Activated effector memory CD4-positive, alpha-beta T cell treated with Interleukin-2 at 50 U/mL for 16 hours (primary cell): ENCODE measurements at places on chromosomes 16 and 17.

DNA sequence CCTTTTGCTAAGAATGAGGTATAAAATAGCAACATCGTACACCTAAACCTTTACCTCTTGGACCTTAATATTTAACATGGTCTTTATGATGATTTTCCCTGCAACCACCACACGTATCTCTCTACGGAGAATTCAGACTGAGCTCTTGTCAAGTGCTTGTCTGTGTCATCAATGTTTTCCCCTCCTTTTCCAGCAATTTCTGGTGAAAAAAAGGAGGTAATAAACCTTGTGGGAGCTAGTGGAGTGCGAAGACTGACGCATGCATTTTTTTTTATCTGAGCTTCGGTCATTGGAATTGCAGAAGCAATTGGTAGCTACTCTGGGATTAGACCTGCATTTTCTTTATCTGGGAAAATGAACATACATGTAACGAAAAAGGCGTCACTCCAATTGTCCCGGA lies 527.6 kb downstream of the TMEM114 start:
- DNase-seq: no peak

DNA sequence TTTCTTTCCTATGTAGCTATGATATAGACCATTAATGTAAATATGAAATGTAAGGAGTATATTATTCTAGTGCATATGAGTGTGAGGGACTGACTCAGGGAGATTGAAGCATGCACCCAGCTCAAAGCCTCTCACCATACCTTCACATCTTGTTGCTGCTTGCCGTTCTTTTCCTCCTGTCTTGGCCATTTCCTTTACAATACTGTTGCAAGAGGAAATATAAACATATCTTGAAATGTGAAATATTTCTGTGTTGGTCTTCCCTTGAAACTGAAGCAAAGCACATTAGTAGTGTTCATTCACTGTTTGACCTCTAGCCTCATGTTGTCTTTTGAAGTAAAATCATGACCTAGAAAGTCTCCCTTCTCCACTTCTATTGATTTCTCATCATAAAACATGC lies 46.6 kb downstream of the PHKB start:
- DNase-seq: no peak

DNA sequence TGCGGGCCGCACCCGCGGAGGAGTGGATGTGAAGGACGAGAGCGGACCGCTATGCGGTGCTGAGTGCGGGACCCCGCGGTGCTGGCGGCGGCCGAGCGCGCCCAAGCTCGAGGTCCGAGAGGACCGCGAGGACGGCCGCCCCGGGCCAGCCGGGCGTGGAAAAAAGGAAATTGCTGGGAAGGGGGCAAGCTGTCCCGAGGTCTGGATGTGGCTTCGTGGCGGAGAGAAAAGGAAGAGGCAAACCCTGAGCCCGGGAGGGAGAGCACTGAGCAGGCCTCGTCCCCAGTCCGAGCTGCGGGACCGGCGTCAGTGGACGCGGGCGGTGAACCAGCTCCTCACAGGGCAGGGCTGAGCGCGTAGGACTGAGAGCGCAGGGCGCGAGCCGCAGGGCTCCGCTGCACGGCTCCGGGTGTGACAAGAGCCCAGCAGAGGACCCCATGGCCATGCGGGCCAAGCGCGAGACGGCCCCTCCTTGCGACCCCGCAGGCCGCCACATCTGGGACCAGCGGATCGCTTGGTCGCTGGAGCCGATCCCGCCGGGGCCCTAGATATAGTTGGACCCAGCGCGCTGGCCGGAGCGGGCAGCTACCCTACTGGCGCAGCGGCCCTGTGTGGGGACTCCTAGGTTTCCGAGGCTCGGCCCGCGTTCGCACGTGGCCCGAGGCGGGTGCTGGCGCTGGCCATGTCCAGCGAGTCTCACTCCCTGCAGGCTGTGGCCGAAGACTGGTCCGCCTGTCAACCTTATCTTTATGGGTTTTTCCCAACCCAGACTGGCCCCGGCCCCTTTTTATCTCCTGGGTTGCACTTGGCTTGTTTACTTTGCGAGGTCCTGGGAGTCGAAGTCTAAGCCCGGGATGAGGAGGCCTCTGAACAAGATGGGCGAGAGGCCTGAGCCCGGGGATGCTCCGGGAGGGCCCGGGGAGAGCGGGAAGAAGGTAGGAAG lies 2.4 kb downstream of the TBX4 start:
- no peak for DNase-seq

DNA sequence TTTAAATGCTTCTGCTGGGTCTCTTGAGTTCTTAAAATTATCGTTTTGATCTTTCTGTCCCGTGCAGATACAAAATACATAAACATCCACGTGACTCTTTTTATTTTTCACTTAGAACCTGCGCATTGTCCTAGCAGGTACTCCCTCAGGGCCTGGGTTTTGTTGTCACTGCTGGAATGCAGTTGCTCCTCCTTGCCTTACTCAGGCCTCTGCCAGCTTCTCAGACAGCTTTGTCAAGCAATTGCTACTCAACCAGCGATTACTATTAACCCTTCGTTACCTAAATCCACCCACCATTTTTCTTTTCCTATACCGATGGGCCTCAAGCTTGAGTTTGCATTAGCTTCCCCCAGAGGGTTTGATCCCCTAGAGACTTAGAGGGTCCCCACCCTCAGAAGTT lies 405.9 kb upstream of the RBFOX1 start:
- DNase-seq: no peak

DNA sequence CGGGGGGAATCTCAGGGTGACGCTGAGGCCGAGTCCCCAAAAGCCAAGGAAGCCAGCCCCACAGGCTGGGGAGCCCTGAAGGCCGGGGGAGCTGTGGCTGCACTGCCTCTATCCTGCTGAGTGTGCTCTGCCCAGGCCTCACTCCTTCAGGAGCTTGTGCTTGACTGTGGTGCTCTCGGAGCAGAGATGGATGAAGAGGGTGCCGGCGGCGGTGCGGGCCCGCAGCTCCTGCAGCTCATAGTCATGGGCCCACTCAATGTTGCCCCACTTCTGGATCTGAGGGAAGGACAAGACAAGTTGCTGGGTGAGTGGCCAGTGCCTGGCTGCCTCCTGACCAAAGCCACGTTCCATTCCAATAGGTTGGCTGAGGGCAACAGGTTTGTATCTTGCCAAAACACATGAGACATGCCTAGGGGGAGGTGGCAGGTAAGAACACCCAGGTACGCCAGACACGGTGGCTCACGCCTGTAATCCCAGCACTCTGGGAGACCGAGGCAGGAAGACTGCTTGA lies 20.5 kb downstream of the ATPAF2 start:
- DNase-seq: no peak

DNA sequence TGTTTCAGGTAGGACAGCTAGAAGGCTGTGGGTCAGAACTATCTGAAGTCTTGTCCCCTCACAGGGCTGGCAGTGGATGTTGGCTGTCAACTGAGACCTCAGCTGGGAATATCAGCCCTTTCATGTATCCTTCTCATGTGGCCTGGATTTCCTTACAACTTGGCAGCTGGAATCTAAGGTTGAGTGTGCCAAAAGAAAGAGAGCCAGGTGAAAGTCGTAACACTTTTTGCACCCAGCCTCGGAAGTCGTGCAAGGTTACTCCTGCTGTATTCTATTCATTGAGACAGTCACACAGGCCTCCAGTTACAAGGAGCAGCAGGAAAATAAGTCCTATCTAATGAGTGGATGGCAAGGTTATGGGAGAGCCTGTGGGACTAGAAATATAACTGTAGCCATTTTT lies 52.6 kb upstream of the DNAH9 start:
- DNase-seq: no peak

GRCh38 chr16:11892761-11893160 lies 23.0 kb downstream of the GSPT1 start:
- no peak for DNase-seq

DNA sequence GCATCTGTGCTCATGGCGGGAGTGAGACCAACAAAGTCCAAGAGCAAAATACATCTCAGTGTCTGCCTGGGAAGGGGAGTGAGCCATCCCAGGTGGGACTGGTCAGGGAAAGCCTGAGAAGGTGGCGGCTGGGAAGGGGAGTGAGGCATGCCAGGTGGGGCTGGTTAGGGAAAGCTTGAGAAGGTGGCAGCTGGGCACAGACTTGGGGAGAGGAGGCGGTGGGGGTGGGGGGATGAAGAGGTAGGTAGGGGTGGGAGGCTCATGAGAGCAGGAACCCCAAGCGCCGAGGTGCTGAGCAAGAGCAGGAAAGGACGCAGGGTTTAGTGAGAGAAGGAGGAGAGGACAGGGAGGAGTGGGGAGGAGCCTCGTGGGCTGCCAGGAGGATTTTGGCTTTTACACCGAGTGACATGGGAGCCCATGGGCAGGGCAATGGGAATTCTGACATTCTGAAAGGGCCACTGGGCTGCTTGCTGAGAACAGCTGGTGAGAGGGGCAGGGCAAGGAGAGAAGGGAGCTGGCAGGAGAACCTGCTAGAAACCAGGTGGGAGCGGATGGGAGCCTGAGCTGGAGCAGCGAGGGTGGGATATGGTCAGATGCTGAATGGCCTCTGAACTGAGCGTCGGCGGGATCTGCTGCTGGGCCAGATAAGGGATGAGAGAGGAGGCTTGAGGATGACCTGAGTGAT lies 256.1 kb upstream of the RPL38 start:
- no peak for DNase-seq

DNA sequence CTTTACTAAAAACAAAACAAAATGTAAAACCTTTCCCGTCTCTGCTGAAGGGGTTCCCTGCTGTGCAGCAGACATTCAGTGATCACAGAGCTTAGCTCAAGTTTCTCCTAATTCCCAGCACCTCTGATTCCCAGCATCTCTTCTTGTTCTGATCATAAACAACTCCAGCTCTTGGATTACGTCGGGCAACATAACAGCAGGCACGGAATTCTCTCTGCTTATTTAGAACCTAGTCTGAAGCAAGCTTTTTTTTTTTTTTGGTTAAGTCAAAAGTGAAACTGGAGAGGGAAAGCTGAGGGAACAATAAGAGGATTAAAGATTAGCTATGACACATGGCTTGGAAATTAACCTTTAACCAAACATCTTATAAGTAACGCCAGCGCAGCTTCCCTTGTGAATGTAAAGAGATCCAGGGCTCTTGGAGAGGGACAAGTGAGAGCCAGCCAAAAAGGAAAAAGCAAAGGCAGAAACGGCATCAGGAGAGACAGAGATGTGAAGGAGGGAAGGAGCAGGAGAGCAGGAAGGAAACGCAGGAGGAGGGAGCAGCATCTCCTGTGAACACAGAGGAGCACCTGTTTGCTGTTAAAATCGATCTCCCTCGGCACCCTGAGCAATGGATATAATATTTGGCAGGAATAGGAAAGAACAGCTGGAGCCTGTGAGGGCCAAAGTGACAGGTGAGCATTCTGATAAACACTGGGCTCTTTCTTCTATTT lies at the start of gene BCO1:
TSS of gene BCO1 (plus strand) at position 394 of the 716 bp plus-strand sequence. CDS start at position 614, 220 bp downstream.
- DNase-seq: no peak

GRCh38 chr17:19003543-19004420 lies 782 bp downstream of the FAM83G start:
- peak; percentile 37 for DNase-seq

DNA sequence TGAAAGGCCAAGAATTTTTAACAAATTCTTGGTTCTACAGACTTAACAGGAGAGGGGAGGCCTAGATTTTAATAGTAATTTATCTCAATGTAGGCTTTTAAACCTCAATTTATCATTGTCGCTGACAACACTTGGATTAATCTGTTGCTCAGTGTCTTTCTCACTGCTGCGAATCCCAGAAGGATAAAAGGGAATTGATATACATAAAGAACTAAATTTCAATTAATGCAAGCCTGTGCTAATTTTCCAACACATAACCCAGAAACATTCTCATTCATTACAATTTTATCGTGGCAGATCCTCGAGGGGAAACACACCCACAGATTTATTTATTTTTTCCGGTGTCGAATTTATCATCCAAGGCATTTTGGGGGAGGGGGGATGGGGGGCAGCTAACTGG lies 98.1 kb downstream of the WSCD1 start:
- DNase-seq: no peak

- no peak for DNase-seq
Measured at GRCh38 chr16:81601008-81601428, 156.4 kb downstream of the CMIP start.

DNA sequence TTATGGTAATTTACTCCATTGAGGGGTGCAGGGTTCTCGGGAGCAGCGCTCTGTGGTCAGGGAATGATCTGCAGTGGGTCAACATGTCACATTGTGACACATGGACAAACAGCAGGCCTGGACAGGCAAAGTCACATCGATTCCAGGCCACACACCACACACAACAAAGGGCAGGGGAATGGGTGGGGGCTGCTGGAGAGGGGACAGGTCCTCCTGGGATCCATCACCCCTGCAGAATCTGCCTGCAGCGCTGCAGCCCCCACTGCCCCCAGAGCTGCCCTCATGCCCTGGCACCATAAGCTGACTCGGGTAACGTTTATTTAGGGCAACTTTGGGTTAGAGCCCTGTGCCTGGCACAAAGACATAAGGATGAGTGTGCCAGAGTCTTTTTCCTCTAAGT lies 9.1 kb downstream of the PEMT start:
- DNase-seq: no peak

DNA sequence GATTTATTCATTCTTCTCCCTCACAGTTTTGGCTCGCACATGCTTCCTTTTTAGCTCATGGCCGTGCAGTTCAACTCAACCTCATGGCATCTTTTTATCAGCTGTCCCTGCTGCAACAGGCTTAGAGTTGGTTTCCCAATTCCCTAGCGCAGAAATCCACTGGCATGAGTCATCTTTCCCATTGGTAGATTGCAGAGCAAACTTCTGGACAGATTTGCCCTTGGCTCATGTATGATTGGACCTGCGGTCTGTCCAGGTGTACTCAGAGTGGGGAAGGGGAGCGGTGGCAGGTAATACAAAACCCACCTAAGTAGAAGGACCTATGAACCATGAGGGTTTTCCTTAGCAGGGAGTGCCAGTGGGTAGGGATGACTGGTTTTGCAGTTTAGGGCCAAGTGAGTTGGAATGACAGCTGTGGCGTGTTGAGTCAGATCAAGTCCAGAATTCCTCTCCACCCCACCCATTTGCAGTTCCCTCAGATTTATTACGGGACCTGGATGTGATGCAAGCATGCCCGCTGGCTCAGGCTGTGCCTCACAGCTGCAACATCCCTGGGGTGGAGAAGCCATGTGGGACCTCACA lies 584.7 kb downstream of the WWOX start:
- no peak for DNase-seq

GRCh38 chr17:2593821-2594721 lies 617 bp downstream of the PAFAH1B1 start:
- DNase-seq: peak; percentile 79

DNA sequence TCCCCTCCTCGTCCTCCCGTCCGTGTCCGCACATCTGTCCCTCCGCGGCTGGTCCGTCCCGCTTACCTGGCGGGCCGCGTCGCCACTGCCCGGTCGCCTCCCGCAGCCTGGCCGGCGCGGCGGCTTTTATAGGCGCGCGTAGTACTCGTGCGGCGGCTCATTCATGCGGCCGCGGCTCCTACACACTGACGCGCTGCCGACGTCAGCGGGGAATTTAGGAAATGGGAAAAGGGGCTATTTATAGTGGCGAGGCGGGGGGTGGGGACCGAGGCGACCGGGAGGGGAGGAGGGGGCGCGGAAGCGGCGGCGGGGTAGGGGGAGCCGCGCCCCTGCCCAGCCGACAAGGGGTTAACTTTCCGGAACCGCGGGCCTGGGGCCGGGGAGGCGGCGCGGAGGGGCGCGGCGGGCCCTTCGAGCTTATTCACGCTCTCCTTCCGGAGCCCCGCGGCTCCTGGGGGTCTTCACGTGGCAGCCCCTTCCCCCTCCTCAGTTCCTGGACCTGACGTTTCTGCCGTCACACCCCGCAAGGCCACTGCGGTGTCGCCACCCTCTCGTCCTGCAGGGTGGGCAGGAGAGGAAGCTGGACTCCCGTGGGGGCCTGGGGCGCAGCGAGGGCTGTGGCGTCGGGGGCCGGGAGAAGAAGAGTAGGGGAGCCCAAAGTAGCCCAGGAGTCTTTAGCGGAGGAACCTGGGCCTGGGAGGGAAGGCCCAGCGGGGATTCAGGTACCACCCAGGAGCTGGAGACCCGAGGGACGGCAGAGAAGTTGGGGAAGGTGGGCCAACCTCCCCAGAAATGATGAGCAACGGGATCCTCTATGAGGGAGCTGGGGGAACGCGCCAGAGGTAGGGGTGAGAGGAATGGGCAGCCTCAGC lies 3.6 kb upstream of the HIC1 start:
- no peak for DNase-seq
